ENCODE measurements at places on chromosomes 6 and 20.

GRCh38 chr6:118377711-118378414, 170.2 kb upstream of the PLN start:
- peak; percentile 100 for DNase-seq

DNA sequence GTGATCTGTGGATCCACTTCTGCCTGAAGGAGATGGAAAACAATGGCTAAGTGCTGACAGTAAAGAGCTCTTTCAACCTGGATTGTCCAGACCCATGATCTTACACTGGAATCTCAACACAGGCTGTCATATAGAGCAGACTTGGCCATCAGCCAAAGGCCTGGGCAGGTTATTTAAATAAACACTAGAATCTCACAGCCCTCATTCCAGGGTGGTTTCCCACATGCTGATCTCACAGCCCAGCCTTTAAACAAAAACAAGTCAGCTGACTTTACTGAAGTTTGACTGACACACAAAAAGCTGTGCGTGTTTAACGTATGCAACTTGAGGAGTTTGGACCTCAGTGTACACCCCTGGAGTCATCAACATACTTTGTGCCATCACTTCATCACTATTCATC, 28.4 kb downstream of the SYNDIG1 start:
- DNase-seq: peak; percentile 91

GRCh38 chr6:144360401-144360800, 75.3 kb downstream of the UTRN start:
- no peak for DNase-seq

GRCh38 chr6:152874846-152875568, 107.8 kb downstream of the FBXO5 start:
- no peak for DNase-seq
